ENCODE measurements at places on chromosomes 16 and 17. TPM values are rescaled to one million over a fixed set of nuclear protein-coding genes. Genes with fewer than 3 reads are reported as not detected.
A peak's percentile ranks its signal among the peaks of the same experiment; 100 is the strongest.

- DNase-seq, result no peak
Observed at GRCh38 chr17:30112794-30113193, 3.8 kb upstream of the NSRP1 start.

- no peak for DNase-seq
Observed at GRCh38 chr16:4617880-4618279, 3.2 kb upstream of the UBALD1 start.

Gene SLFN12
- 17.2 TPM for total RNA-seq

DNA sequence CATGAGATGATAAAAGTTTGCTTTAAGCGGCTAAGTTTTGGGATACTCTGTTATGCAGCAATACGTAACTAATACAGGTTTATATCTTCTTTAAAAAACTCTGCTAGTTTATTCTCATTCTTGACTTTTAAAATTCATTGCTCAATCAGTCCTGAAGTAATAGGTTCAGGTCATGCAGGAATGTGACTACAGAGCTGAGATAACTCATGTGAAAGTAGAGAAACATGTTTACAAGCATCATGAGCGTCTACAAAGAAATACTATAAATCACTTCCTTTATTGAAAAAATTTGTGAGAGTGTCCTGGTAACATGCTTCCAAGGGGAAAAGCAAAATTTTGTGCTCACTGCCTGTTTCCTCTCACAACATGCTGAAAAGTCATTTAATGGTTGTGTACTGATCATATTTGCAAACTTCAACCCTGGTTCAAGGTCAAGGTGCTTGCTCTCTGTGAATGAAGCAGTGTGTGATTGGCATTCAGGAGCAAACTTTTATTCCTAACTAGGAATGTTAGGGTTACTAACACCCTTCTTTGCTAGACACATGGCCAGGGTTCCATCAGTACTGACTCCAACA is 12.5 kb upstream of the TMIGD1 start:
- no peak for DNase-seq

GRCh38 chr17:10268005-10268404 is 69.6 kb upstream of the GAS7 start:
- no peak for DNase-seq

- DNase-seq, result peak; percentile 80
Observed at GRCh38 chr16:48531011-48531962, 78.7 kb downstream of the N4BP1 start.

DNA sequence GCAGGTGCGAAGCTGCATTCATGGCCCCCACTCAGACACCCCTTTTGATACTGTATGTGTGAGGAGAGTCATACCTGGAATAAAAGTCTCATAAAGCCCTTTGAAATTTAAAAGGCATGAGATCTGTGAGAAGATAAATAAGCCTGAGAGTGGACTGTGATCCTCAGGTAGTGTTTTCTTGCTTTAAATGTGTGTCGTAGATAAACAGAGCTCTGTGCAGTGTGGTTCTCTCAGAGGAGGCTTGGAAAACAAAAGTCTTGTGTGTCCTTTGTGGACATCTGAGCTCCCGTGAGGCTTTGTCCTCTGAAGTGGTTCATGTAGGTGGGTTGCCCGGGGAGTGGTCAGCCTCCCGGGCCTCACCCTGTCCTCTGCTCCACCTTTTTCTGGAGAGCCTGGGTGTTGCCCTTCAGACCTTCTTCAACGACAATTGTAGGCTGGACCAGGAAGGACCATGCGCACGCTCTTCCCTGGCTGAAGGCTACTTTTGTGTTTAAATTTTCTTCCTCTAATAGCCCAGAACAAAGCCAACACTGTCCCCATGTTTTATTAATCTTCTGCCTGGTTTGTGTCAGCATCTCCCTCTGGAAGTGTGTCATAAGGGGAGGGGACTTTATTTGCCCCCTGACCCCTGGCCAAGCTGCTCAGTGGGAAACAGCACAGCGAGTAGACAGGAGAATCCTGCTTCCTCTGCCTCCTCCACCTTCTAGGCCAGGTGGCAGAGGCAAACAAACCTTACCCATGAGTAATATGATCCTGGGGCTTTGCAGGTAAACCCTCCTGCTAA is 151.2 kb downstream of the MSI2 start:
- no peak for DNase-seq

DNA sequence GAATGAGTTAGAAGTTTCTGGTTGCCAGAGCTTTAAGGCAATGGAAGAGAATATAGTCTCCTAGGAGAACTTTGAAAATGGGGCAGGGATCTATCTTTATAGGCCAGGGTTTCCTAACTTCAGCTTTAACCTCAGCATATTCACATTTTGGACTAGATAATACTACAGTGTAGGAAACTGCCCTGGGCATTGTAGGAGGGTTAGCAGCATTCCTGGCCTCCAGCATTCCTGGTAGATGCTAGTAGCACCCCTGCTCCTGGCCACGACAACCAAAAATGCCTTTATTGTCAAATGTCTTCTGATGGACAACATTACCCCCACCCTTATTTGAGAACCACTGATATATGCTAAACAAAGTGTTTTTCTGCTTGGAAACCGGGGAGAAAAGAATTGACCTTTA is 27.8 kb upstream of the MYO18A start:
- DNase-seq, result no peak

DNA sequence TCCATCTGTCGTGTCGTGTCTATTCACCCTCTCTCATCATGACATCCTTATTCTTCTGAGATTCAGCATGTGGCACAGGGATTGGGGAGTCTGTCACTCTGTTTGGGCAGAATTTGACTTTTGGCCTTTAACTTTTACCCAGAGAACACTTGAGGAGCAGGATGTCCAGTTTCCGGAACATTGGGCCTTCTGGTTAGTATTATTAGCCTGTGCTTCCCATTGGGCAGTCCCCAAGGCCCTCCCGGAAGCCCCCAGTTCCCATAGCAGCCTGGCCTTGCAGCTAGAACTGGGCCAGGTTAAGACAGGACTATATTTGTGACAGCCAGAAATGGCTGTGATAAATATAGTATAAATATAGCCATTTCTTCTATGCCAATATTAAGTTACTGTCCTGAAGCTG is 9.6 kb downstream of the SCN4A start:
- no peak for DNase-seq

GRCh38 chr16:68892214-68892613 is 48.9 kb downstream of the TANGO6 start:
- DNase-seq, result no peak

- peak; percentile 83 for DNase-seq
Observed at GRCh38 chr16:57623251-57624043, 5.0 kb upstream of the ADGRG1 start.

- DNase-seq, result no peak
Observed at GRCh38 chr16:84729716-84730320, 30.0 kb downstream of the USP10 start.

Gene MLX
- 26.6 TPM for total RNA-seq

DNA sequence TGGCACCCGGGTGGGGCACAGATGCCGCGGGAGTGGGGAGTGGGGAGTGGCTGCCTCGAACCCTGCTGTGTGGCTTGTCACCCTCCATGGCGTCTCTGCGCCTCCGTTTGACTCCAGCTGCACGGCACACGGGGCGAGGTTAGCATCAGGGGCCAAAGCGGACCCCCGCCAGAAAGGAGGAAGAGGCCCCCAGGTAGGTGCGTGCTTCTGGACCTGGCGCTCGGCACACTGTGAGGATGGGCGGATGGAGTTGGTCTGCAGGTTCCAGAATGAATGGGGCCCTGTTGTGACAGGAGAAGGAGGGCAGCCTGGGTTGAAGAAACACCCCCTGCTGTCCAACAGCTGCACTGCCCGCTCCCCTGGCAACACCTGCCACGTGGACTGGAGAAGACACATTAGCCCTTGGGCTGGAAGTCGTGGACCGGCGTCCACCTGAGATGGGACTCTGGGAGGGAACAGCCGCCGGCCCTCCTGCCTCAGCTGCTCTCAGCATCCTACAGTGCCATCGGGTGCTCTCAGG is 9.4 kb upstream of the FASN start:
- peak; percentile 61 for DNase-seq

GRCh38 chr17:34397265-34397664 is 34.2 kb upstream of the CCL1 start:
- DNase-seq, result no peak

Gene ANKS4B
- total RNA-seq, result not detected

Gene STH
- total RNA-seq, result not detected

DNA sequence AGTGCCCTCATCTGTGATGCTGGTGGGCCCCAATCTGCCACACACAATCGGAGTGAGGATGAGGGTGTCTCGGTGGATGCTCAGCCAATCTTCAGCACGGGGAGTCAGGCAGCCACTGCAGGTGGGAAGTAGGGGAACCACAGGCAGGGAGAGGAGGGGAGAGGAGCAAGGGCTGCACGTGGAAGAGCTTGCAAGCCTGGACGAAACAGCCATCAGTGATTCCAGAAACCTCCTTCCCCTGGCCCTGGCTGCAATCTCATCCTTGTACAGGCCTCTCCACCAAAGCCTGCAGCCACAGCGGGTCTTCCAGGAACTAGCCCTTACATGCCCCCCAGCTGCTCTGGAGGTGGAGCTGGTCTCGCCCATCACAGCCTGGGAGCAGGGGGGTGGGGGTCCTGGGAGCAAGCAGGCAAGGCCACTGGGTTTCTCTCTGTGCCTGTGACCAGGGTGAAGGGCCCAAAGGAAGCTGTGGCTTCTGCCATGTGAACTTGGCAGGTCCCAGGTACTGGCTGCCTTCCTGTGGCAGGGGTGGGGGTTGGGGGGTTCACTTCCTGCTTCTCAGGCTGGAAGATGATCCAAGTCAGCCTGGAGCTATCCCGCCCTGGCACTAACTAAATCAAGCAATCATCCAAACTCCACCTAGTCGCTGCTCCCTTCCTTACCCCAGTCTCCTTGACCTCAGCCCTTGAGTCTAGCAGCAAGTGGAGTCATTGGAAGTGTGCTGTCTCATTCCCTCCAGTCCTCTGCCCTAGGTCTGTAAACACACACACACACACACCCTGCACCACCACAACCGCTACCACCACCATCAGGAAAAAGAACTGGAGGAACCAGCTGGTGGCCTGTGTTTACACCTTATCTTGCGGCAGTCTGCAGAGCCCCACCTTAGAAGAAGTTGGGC is 29.4 kb upstream of the MLKL start:
- no peak for DNase-seq

DNA sequence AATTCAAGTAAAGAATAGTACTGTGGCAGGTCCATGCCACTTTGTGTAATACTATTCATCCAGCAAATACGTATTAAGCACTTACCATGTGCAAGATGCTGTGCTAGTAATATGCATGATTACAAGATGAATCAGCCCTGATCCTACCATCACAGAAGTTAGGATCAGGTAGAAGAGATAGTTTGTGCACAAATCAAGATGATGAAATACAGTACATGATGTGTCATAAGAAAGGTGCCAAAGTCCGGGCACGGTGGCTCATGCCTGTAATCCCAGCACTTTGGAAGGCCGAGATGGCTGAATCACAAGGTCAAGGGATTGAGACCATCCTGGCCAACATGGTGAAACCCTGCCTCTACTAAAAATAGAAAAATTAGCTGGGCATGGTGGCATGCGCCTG is 10.9 kb downstream of the COG4 start:
- no peak for DNase-seq

DNA sequence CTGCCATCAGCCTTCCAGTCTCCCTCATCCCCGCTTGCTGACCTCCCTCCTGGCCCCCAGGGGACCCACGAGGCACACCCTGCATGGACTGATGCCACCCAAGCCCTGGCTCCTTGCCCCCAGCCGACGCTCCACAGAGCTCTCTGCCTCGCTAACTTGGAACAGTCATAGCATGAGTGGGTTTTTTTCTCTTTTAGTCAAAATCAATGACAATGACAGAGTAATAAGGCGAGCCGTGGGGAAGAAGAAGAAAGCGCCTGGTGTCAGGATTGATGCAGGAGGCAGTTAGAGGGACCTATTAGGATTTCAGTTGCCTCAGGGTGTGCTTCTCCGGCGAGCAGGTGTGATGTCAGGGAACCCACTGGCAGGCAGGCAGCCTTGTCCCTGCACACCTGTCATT is 176.3 kb upstream of the TNRC6C start:
- no peak for DNase-seq

Gene SLC5A10
- not detected for total RNA-seq

GRCh38 chr17:80931421-80932265 is 60.0 kb upstream of the CHMP6 start:
- DNase-seq, result peak; percentile 49

- DNase-seq, result peak; percentile 78
Observed at GRCh38 chr16:57810197-57811031, 8.1 kb upstream of the KIFC3 start.

GRCh38 chr17:50274142-50274896 is at the start of gene TMEM92:
Gene TMEM92 (plus strand): TSS chr17:50274466. CDS start chr17:50274502, 36 bp downstream.
- DNase-seq, result peak; percentile 61

- DNase-seq, result no peak
Observed at GRCh38 chr16:80417706-80418271, 123.0 kb upstream of the DYNLRB2 start.

- DNase-seq, result no peak
Observed at GRCh38 chr16:89581861-89582563, 6.5 kb downstream of the CPNE7 start.

DNA sequence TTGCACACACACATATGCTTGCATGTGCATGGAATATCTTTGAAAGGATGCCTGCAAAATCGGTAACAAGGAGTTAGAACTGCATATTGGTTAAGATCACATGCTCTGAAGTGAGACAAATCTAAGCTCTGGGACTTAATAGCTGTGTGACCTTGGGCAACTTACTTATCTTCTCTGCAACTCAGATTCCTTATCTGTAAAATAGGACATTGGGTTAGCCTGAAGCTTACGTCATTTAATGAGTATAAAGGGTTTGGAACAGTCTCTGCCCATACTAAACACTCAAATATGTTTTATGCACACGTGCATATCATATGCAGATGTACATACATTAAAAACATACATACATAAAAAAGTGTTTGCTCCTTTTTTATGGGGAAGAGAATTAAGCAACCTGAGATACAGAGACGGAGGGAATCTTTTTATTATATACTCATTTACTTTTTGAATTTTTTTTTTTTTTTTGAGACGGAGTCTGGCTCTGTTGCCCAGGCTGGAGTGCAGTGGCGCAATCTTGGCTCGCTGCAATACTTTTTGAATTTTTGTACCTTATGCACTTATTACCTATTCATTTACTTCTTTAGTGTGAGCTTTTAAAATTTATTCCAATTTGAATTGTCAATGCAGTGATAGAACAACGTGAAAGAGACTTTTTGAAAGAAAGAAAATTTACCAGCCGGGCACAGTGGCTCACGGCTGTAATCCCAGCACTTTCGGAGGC is 206.2 kb downstream of the CCDC182 start:
- no peak for DNase-seq

Gene DNAH9
- 0.98 TPM for total RNA-seq

Gene AOC2
- total RNA-seq, result 1.6 TPM
